Vagina (tissue), 2 donors: ENCODE measurements at places on chromosomes 16 and 17.

DNA sequence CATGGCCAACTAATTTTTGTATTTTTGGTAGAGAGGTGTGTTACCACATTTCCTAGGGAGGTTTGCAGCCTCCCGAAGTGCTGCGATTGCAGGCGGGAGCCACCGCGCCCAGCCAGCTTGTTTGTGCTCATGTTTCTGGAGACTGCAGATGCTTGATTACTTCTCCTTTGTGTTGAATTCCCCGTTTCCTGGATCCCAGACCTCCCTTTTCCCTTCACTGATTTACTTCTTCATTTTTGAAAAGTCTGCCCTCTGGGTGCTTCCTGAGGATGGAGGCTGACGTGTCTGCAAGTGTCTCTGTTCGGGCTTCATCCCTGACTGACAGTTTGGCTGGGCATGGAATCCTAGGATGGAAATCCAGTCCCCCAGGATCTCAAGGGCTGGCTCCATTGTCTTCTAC is 7.0 kb upstream of the TRIM47 start:
- DNase-seq: no peak

- DNase-seq: no peak
Observed at GRCh38 chr16:84918006-84918909, 93.1 kb downstream of the ZDHHC7 start.

- DNase-seq: no peak
Observed at GRCh38 chr17:79465011-79465680, 145.7 kb downstream of the RBFOX3 start.

GRCh38 chr16:27826081-27826892 is 237.2 kb downstream of the GSG1L start:
- DNase-seq: no peak
